ENCODE measurements at places on chromosomes 7 and 10.

DNA sequence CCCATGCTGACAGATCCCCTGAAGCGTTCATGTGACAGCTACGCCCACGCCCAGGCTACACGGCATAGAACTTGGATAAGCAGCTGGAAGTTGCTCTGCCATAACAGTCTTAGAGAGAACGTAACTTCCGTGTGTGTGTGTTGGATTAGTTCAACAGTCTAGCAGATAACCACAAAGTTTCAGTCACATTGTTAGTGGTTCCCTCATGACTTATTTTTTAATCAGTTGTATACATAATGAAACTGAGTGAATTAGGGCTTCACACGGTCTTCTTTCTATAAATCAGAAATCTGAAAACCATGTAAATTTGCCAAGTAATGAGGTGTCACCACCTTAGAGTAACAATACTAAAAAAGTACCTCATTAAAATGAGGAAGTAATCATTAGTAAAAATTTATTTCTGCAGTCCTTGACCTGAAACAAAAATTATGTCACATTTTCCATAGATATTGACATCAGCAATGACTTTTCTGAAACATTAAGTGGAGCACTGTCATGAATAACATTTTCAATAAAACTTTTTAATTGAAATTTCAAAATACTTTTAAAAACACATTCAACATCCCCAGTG is 21.7 kb upstream of the MACC1 start:
- no peak for DNase-seq

DNA sequence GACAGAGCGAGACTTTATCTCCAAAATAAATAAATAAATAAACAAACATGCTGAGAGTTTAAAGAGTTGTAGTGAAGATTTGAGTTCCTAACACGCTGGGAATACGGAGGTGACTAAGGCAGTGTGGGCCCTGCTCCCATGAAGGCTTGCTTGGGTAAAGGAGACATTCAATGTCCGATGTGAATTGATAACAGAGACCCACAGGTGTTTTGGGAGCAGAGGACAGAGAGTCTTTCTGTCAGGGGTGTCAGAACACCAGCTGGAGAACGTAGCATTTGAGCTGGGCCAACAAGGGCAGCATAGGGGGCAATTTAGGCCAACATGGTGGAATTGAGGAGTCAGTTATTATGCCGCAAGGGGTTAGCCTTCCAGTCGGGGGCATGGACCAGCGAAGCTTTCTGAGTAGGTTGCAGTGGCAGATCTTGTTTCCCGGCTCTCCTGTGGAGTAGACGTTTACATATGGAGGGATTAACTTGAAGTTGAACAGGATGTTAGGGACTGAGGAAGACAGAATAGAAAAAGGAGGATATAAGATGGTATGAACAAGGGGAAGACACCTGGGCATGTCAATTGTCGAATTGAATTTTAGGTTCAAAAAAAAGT is 5.6 kb downstream of the PROSER2 start:
- no peak for DNase-seq

GRCh38 chr7:31705377-31705776 is 18.4 kb downstream of the PPP1R17 start:
- DNase-seq, result no peak

DNA sequence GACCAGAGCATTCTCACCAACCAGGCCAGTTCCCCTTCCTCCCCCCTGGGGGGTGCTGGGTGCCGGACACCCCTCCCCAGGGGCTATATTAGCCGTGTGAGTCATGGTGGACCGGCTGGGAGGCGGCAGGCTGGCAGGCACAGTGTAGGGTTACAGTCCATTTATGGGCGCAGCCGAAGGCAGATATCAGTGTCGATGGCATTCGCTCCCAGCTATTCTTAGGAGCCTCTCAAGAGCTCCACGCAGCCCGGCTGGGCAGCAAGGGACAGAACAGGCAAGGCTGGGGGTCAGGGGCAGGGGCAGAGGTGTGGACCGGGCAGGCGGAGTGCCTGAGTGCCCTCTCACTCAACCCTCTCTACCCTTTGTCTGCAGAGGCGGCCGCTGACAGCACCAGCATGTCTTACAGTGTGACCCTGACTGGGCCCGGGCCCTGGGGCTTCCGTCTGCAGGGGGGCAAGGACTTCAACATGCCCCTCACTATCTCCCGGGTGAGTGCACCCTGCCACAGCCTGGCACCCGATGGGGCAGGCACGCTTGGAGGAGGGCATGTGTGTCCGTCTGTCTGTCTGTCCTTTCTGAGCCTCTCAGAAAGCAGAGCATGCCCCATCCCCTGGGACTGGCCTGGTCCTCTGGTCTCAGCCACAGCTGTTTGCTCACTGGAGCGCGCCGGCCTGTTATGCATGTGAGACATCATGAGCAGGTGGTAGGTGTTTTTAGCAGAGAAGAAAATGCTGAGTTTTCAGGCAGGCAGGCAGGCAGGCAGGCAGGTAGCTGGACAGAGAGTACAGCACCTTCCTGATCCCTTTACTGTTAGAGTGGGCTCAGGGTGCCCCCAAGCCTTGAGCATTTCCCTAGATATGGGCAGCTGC is at the start of gene LDB3:
LDB3 (plus strand) TSS at position 215 of the 869 bp plus-strand sequence; CDS start at position 396, 181 bp downstream.
- DNase-seq, result no peak

DNA sequence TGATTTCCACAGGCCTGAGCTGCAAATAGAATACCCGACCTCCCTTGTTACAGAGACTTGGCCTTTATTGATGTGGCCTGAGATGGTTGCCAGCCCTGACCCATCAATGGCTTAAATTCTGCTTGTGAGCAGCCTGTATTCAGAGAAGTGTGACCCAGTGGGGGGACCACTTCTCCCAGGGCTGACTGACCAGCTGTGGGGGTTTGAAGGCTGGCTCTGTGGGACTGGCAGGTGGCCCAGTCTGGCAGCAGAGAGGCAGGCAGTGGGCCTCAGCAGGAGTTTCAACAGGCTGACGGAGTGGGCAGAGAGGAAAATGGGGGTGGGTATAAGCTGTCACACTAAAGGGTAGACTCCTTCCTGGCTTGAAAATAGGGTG is 12.2 kb upstream of the PPIF start:
- DNase-seq, result no peak

DNA sequence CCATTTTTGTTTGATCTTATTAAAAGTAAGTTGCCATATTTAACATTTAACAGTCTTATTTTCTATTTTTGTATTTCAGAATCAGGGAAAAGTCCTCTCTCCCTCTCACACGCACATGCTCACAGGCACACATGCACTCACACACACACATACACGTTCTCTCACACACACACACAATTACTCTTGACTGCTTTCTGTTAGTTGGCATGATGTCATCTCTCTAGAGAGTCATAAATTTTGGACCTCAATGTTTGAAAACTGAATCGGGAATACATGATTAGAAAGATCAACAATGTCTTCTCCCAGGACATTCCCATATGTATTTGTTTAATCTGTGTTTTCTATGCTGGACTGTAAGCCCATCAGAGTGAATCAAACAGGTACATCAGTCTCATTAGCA is 165.7 kb upstream of the AHR start:
- no peak for DNase-seq

Data from HT-29 (cell line).